Activated T-cell treated with anti-CD3 and anti-CD28 coated beads, Interleukin-2, amount 50 U/mL, for 72 hours (primary cell): ENCODE measurements at places on chromosomes 12 and 14. TPM values are rescaled to one million over a fixed set of nuclear protein-coding genes. Genes with fewer than 3 reads are reported as not detected.

ST8SIA1 gene
- total RNA-seq: 2.9 TPM

HOXC6 gene
- total RNA-seq: not detected

SMIM41 gene
- not detected for total RNA-seq

BIN2 gene
- total RNA-seq: 104 TPM

HOXC4 gene
- 1.1 TPM for total RNA-seq

NRDE2 gene
- 28.9 TPM for total RNA-seq

CELA1 gene
- 0.26 TPM for total RNA-seq

RNASE3 gene
- not detected for total RNA-seq

INSM2 gene
- not detected for total RNA-seq

RPS6KA5 gene
- total RNA-seq: 30.3 TPM

TGFB3 gene
- 5.5 TPM for total RNA-seq

TWF1 gene
- 14.5 TPM for total RNA-seq

PPFIBP1 gene
- 7.5 TPM for total RNA-seq

RABGGTA gene
- 53.8 TPM for total RNA-seq

COQ6 gene
- total RNA-seq: 21.9 TPM

WIF1 gene
- total RNA-seq: not detected

CD4 gene
- 126 TPM for total RNA-seq

EFS gene
- total RNA-seq: not detected

MYO1H gene
- total RNA-seq: not detected

CIROP gene
- total RNA-seq: not detected

TMEM52B gene
- not detected for total RNA-seq

RNASE7 gene
- not detected for total RNA-seq

AQP5 gene
- total RNA-seq: not detected

ANO4 gene
- total RNA-seq: not detected

ZNF10 gene
- 9.3 TPM for total RNA-seq

PPFIA2 gene
- not detected for total RNA-seq

TGM1 gene
- 14.0 TPM for total RNA-seq

RASSF9 gene
- total RNA-seq: not detected

FGF23 gene
- not detected for total RNA-seq

GRIN2B gene
- not detected for total RNA-seq

ANKRD33 gene
- not detected for total RNA-seq
